ENCODE measurements at places on chromosomes 2 and 18.

DNA sequence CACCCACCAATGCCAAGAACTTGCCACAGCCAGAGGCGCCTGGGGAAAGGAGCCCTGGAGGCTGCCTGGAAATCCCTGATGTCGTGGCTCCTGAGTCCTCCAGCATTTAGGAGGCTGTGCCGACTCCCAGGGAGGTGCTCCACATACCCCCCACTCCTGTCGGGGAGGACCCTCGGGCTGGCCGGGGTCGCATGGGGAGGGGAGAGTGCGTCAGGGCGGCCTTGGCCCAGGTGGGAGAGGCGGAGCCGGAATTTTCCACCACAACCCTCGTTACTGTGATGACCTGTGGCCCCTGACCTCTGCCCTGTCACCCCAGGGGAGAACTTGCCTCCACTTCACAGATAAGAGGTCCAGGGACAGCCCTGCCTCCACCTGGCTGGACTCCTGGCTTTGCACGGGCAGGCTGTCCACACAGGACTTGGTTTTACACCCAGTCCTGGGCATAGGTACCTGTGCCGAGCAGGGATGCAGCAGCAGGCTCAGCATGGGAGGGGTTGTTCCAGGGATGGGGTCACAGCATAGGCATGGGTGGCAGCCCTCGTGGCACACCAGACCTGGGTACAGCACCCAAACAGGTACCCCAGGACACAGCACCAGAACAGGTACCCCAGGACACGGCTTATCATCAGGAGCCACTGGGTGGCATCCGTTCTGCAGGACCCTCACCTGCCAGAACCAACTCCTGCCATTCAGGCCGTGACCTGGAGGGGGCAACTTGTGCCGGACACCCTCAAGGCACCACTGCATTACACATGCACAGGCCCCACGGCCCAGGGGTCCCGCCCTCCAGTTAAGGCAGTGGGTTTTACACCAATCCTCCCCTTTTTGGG, 12.3 kb upstream of the AGXT start:
- DNase-seq, result no peak

- no peak for DNase-seq
Observed at GRCh38 chr2:197200051-197200761, 110.4 kb downstream of the ANKRD44 start.

- DNase-seq, result no peak
Observed at GRCh38 chr2:162769066-162769465, 69.5 kb downstream of the KCNH7 start.

GRCh38 chr2:152617456-152618192, 99.6 kb downstream of the PRPF40A start:
- no peak for DNase-seq

- no peak for DNase-seq
Observed at GRCh38 chr2:55087936-55088335, 37.7 kb upstream of the RTN4 start.

DNA sequence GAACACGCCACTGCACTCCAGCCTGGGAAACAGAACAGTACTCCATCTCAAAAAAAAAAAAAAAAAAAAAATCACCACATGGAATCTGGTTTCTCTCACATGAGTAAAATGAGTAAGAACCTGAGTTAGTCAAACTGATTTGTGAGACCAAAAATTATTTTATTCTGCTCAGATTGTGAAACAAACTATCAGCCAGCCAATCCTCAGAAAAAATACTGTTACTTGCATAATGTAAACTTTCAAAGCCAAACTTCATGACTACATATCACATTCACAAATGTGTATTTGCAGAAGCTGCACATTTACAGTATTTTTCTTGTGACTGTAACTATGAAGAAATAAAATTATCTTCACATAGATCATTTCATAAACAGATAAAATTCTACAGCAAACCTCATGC, 23.2 kb downstream of the SUMO1 start:
- no peak for DNase-seq

GRCh38 chr2:55000341-55000740, 49.9 kb downstream of the RTN4 start:
- DNase-seq, result no peak

GRCh38 chr2:8985561-8986326, 17.7 kb downstream of the MBOAT2 start:
- DNase-seq, result no peak

- no peak for DNase-seq
Observed at GRCh38 chr2:172374318-172375240, 52.8 kb upstream of the ITGA6 start.

GRCh38 chr2:17538022-17538843, 2.3 kb upstream of the VSNL1 start:
- no peak for DNase-seq

GRCh38 chr2:234593636-234594035, 96.8 kb upstream of the ARL4C start:
- DNase-seq, result no peak

DNA sequence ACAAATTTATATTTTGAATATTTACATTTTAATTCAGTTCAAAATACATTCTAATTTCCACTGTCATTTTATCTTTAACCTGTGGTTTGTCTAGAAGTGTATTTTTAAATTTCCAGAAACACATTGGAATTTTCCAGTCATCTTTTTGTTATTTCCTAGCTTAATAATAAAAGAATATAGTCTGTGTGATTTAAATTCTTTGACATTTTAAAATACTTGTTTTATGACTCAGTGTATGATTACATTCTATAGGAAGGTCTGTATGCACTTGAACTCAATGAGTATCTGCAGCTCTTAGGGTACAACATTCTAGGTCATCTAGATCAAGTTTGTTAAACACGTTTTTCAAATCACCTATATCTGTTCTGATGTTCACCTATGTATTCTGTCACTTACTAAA, 88.3 kb upstream of the MBOAT2 start:
- no peak for DNase-seq

- peak; percentile 9 for DNase-seq
Observed at GRCh38 chr18:26621161-26622026, 73.0 kb upstream of the KCTD1 start.

DNA sequence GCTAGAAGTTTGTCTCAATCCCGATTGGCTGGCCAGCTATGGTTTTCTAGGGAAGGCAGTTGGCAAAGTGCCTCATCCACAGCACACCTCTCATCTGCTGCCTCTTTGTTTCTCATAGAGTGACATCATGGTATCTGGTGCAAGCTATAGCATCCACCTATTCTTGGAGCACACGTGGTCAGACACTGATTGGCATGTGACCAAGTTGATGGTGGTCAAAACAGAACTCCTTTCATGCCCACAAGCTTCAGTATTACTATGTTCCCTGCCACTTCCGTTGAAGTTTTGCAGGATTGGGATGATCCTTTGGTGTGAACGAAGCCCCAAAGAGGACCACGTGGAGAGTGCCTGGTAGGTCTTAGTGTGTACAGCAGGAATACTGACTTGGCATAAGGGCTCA, 28.8 kb downstream of the TTC32 start:
- DNase-seq, result no peak

GRCh38 chr2:84022810-84023431, 436.2 kb downstream of the SUCLG1 start:
- no peak for DNase-seq

- DNase-seq, result no peak
Observed at GRCh38 chr2:72037261-72037666, 110.4 kb downstream of the CYP26B1 start.

- DNase-seq, result no peak
Observed at GRCh38 chr2:111618226-111618977, 265.6 kb downstream of the ANAPC1 start.

DNA sequence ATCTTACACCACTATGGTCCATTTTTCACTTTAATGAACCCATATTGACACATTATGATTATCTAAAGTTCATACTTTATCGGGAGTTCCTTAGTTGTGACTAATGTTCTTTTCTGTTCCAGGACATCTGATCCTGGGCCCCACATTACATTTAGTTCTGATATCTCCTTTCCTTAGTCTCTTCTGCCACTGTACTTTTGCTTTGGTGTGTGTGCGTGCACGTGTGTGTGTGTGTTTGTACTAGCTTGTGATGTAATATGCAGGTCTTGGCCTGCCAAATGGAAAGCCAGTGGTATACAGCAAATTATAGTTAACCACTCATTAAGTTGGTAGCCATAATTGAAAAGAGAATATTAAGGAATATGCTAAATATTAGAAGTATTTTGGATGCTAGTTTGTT, 88.0 kb downstream of the CDC42EP3 start:
- DNase-seq, result no peak

GRCh38 chr18:13630716-13631268, 95.6 kb downstream of the FAM210A start:
- no peak for DNase-seq

- DNase-seq, result no peak
Observed at GRCh38 chr2:60364491-60364890, 189.0 kb downstream of the BCL11A start.

DNA sequence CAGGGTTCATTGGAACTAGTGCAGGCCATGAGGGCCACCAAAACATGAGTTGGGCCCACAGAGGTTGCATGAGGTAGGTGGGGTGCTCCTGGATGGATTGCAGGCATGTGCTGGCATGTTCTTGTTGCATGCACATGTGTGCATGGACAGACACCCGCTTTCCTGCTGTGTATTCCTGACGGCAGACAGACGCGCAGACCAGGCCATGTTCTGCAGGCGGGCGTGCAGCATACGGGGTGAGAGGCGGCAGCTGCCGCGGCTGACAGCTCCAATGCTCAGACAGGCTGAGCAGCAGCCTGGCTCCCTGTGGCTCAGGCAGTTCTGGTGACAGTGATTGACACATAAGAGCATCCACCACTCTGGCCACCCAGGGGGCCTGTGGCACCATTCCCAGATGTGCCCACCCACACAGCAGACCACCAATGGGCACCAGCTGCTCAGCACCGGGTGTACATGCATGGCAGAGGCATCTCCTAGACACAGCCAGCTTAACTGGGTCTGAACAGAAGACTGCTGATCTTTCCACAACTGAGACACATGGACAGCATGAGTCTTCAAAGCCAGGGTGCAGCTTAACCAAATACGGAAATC, 21.2 kb downstream of the HS1BP3 start:
- no peak for DNase-seq

DNA sequence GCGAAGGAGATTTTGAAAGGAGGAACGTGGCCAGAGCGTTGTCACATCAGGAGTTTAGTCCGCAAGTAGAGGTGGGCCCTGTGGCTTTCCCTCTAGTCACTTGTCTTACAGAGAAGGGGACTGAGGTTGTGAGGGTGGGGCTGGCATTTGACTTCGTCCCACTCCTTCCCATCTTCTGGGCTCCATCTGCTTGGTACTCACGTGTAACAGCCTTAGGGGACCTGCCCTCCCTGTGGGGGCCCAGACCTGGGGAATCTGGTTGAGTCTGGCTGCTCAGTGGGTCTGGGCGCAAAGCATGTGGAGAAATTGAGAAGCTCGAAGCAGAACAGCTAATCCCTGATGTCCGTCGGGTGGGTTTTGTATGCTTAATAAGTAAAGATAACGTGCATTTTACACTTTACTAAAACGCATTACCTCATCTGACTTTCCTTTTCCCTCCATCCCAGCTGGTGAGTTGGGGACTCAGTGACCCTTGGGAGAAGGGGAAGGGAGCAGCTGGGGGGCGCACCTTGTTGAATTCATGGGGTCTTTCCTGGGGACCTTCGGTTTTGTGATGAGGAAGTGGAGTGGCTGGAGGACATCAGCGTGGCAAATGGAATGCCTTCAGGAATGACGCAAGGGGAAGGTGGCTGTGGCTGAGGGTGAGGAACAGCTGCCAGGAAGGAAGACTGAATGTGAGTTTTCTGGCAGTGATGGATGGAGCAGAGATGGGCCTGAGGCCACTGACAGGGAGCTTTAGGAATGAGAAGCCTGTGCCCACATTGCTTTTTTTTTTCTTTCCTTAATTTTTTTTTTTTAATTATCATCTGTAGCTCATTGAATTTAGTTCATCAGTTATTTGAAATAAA, 44.8 kb downstream of the ASAP2 start:
- no peak for DNase-seq

GRCh38 chr2:111172666-111173065, 52.0 kb downstream of the BCL2L11 start:
- DNase-seq, result no peak

DNA sequence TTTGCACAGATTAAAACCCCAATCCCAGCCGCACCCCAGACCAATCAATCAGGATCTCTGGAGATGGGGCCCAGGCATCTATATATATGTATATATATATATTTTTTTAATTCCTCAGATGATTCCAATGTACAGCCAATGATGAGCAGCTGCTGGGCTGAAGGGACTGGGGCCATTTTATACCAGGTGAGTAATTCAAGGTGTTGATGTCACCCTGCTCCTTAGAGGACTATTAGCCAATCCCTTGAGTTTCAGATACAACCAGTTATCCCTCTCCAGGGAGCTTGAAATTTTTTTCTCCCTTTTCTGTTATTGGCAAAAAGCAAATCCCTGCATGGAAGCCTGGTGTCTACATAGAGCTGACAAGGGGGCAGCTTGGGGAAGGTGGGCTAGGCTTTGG, 59.8 kb downstream of the MCFD2 start:
- no peak for DNase-seq

DNA sequence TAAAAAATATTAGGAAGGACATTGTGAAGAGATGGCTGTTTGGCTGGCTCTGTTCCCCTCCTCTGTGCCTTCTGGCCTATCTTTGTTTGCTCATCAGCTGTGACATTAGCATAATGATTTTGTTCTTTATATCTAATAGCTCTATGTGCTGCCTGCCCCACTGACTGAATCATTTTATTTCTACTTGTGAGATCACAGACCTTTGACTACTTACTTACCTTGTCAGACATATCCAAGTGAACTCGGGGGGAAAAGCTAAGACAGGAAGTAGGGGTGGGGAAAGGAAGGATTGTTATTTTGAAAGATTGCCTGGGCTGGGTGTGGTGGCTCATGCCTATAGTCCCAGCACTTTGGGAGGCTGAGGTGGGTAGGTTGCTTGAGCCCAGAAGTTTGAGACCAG, 104.2 kb downstream of the ASAP2 start:
- no peak for DNase-seq

- DNase-seq, result no peak
Observed at GRCh38 chr2:42651057-42651456, 82.6 kb downstream of the MTA3 start.

GRCh38 chr2:63993871-63994270, 25.4 kb downstream of the VPS54 start:
- DNase-seq, result no peak

DNA sequence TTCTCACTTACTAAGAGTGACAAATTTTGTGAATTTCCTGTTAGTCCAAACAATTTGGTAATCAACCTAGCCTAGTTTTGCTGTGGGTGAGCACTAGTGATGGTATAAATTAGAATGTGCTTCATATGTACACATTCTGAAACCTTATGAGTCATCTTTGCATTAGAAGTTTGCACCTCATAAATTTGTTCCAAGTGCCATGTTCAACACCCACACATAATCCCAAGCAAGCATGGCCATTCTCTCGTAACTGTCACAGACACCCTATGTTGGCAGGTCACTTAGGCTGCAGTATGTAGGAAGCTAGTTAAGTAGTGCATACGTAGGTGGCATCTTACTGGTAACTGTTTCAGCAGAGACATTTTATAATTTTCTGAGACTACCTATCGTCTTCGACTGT, 46.9 kb downstream of the NAB1 start:
- no peak for DNase-seq

GRCh38 chr18:69250305-69251151, 150.2 kb upstream of the DOK6 start:
- DNase-seq, result no peak
